ENCODE measurements at places on chromosomes 16 and 17.
A peak's percentile ranks its signal among the peaks of the same experiment; 100 is the strongest.

DNA sequence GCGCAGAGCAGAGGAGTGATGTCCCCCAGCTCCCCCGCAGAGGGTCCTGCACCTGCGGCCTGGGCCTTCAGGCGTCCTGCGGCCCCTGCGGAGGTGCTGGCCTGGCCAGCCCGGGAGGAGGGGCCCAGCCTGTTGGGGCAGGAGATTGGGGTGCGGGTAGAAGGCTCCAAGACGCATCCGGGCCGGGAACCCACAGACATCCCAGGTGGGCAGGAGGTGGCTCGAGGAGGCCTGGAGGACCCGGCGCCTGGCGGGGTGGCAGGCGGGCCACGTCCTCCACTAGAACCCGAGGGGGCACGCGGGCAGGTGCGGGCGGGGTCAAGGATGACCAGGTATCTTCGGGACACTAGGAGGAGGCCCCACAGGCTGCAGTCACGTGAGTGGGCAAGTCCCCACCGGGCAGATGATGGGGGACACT lies 647 bp upstream of the SECTM1 start:
- DNase-seq: no peak

GRCh38 chr17:18300725-18301480 lies 13.9 kb downstream of the TOP3A start:
- DNase-seq: no peak

DNA sequence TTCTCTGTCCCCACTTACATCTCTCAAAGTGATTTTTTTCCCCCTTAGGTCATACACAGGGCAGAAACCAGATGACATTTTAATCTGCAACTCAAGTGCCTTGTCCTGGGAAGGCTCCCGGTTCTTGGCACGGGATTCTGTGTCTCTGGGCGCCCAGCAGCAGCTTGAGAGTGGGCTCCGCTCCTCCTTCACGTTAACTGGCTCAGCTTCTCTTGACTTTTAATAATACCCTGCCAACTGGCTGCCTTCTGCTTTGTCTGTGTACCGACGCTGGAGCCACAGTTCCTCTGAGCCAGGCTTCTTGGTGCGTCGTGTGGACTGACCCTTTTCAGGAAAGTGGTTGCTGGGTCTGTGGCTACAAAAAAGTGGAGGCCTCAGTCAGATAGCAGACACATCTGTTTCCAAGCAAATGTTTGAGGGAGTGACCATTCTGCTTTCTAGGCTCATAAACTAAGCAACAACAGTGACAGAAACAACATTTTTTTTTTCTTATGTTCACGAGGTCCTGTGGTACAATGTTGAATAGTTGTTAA lies 64.9 kb downstream of the IRF8 start:
- no peak for DNase-seq

- no peak for DNase-seq
Measured at GRCh38 chr17:10069301-10069700, 129.1 kb downstream of the GAS7 start.

GRCh38 chr17:82458179-82458884 lies at the start of gene NARF:
Gene NARF, plus strand, starts transcription at chr17:82458741. Its CDS starts 63 bp downstream, at chr17:82458804.
- DNase-seq: peak; percentile 98

DNA sequence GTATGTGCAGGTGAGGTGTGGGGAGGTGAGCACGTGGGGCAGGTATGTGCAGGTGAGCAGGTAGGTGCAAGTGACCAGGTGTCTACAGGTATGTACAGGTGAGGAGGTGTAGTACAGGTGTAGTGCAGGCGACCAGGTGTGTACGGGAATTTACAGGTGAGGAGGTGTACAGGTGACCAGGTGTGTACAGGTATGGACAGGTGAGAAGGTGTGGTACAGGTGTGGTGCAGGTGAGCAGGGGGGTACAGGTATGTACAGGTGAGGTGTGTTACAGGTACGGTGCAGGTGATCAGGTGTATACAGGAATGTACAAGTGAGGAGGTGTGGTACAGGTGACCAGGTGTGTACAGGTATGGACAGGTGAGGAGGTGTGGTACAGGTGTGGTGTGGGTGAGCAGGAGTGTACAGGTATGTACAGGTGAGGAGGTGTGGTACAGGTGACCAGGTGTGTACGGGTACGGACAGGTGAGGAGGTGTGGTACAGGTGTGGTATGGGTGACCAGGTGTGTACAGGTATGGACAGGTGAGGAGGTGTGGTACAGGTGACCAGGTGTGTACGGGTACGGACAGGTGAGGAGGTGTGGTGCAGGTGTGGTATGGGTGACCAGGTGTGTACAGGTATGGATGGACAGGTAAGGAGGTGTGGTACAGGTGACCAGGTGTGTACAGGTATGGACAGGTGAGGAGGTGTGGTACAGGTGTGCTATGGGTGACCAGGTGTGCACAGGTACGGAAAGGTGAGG lies 12.8 kb upstream of the DBNDD1 start:
- DNase-seq: no peak

- no peak for DNase-seq
Measured at GRCh38 chr17:75776386-75777295, 8.0 kb upstream of the UNK start.
